NCI-H1436 treated with DMSO at 0.1 percent for 48 hours (cell line): ENCODE measurements at places on chromosomes 11 and 22.
A peak's percentile ranks its signal among the peaks of the same experiment; 100 is the strongest.

- no peak for DNase-seq
These were observed 15.4 kb downstream of the P2RY6 start for GRCh38 chr11:73287400-73288101.

DNA sequence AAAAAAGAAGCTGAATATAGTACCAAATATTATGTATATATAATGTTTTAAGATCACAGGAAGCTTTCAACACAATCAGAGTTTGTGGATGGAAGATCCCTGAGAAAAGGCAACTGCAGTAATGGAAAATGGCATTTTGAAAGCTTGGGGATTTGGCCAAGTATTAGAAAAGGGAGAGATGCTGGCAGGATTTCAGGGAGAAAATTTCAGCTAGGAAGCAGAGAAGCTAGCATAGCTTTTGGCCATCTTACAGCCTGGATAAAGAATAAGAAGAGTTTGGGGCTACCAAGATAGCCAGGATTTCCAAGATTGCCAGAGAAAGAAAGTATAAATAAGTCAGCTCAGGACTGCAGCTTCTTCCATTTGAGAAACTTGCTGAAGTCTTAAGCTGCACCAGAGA, 440.8 kb upstream of the LUZP2 start:
- DNase-seq, result no peak

GRCh38 chr11:113262594-113262993, 51.8 kb upstream of the TTC12 start:
- no peak for DNase-seq

DNA sequence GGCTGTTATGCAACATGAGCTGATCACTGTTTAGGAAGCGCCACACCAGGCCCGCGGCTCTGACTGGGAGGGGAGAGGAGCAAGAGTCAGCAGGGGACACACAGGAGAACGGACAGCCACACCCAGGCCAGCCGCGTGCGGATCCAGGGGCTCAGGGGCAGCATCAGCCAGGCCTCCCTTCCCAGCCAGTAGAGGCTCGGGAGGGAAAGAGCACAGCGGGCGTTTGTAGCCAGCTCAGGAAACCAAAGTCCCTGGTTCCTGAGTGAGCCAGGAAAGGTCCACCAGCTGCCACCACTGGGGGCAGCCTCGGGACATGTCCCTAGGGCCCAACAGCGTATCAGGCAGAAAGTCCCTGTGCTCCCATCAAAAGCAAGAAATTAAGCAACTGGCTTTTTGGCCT, 71.8 kb upstream of the PITPNB start:
- no peak for DNase-seq

- DNase-seq, result no peak
These were observed 360.3 kb downstream of the TENM4 start for GRCh38 chr11:79080551-79080950.

DNA sequence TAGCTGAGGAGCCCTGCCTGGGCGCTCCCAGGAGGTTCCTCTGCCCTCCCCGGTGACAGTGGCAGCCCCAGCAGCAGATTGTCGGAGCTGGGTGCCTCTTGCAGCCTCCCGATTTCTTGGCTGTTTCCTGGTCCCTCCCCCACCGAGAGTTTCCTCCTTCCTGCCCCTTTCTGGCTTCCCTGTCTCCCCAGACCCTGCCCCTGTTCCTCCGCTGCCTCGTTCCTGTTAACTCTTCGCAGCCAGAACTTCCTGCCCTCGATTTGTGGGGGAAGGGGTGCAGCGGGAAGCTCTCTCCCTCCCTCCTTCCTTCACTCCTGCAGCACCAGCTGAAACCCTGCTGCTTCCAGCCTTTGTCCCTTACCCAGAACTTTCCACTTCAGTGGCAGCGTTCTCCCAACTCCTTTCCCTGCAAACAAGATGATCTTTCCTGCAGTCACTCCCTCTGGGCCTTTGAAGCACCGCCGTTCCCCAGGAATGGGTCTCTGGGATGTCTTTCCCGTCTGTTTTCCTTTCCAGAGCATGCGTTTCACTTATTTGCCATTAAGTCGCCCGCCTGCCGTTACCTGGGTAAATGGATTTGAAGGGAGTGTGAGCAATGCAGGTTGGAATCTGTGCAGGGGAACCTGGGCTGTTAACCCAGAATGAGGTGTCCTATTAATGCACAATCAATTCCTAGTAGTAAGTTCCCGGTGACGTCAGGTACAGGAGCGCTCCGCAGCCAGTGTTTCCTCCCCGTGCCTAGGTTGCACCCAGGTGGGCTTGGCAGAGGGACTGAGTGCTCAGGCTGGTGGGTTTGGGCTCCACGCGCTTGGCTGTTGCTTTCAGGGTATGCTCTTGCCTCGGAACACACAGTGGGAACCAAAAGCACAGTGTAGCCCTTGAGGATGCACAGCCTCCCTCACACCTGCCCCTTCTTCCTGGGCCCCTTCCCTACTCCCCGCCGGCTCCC, 4.3 kb downstream of the GRK2 start:
- no peak for DNase-seq

DNA sequence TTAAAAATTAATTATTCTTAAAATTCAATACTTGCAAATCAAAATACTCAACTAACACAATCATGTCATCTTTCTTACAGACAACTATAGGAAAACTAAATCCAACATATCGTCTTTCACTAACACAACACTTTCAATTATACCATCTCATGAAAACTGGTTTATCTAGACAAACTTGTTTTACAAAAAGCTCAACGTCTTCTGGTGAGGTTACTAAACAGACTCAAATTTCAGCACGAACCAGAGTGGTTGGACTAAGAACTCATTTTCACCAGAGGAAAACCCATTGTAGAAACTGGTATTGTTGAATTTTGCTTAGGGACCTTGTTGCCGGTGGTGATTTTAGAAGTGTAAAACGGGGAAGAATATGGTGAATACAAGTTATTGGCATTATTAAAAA, 52.2 kb downstream of the NUP98 start:
- no peak for DNase-seq

- DNase-seq, result no peak
These were observed 12.1 kb downstream of the LRFN4 start for GRCh38 chr11:66868726-66869566.

DNA sequence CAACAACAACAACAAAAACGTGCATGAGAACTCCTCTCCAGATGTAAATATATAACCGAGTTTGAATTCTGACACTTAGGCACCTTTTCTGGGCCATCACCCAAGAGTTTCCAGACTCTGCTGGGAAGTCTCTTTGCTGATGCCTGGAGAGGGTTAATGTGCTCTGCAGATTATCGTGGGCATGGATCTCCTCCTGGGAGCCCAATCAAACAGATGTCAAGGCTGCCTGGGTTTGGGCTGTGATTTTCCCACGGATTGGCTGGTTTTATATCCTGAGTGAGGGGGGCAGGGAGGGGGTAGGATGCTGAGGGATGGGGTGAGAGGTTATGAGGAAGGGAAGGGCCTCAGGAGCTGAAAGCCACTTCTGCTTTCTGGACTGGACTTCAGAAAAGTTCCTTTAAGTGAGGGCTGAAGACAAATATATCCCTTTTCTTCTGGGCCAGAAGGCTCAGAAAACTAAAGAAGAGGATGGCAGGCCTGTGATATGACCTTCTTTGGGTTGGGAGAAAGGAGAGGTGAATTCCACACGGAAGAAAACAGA, 4.2 kb downstream of the ELF5 start:
- DNase-seq, result no peak

DNA sequence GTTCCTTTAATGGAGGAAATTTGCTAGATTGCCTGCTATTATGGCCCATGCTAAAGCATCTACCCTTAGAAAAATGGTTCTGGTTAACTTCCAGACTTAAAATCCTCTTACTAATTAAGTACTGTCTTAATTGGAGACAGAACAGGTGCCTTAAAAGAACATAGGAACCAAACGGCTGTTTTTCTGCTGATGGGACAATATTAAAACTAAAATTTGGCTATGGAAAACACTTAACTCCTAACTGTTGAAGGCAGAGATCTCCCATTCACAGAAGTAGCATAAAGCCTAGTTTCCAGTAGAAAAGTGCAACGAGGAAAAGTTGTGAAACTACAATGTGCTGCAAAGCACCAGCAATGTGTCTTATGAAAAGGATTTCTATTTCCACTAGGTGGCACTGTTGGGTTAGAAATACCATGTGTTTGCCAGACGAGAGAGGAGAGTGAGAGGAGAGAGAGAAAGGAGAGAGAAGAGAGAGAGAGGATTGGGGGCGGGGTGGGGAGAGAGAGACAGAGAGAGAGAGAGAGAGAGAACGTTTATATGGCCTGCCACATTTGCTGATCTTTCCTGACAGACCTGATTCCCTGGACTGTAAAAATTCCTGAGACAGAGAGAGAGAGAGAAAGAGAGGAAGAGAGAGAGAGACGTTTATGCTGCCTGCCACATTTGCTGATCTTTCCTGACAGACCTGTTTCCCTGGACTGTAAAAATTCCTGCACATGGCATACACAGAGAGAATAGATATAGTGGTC, 51.5 kb downstream of the FAM181B start:
- no peak for DNase-seq

DNA sequence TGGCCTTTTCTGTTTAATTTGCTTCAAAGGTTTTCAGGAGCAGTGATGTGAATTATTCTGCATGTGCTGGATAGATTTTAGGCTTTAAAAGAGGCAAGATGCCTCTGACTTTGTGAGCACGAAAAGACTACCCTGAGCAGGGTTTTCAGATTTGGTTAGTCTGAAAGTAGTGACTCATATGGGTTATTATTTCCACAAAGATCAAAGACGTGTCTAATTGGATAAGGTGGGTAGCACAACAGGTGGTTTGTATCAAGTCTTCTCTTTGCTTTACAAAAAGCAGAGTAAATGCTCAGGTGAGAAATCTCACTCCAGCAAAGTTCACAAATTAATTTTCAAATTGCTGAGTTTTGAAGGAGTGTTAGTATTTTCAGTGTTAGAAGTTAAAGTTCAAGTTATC, 37.6 kb upstream of the DBX1 start:
- no peak for DNase-seq

DNA sequence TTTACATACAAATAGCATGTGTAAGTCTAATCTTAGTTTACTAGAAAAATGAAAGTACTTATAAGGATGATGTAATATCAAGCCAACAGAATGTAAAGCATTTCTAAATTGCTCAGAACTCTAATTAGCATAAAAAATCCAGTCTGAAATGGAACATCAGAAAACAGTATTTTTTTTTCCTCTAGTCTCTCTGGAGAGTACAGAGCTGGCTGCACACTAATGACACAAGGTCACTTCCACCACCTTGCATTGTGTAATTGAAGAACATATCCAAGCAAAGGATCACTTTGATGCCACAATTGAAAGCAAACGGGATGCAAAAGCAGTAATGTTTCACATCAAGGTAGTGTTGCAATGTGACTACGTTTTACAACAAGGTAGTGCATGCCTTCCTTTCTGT, 548.0 kb upstream of the LUZP2 start:
- DNase-seq, result no peak

GRCh38 chr22:38869663-38870062, 2.4 kb downstream of the CBX6 start:
- no peak for DNase-seq

GRCh38 chr11:24754406-24754805, 257.6 kb downstream of the LUZP2 start:
- DNase-seq, result no peak

- DNase-seq, result no peak
These were observed 543 bp upstream of the AP2A2 start for GRCh38 chr11:925158-925495.

DNA sequence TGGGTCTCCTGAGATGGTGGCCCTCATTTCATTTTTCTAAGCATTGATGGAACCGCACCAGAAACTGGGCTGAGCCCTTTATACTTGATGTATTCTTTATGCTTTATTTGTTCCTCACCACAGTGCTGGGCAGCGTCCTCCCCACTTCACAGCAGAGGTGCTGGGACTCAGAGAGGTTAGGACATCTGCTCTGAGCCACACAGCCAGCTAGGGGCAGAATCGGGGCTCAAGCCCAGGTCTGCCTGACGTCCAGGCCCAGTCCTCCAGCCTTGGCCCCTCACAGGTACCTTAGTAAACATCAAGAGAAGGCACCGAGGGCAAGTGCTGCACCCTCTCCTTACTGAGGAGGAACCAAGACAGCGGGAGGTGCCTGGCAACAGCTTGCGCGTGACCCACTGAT, 20.2 kb upstream of the SHISAL1 start:
- no peak for DNase-seq

DNA sequence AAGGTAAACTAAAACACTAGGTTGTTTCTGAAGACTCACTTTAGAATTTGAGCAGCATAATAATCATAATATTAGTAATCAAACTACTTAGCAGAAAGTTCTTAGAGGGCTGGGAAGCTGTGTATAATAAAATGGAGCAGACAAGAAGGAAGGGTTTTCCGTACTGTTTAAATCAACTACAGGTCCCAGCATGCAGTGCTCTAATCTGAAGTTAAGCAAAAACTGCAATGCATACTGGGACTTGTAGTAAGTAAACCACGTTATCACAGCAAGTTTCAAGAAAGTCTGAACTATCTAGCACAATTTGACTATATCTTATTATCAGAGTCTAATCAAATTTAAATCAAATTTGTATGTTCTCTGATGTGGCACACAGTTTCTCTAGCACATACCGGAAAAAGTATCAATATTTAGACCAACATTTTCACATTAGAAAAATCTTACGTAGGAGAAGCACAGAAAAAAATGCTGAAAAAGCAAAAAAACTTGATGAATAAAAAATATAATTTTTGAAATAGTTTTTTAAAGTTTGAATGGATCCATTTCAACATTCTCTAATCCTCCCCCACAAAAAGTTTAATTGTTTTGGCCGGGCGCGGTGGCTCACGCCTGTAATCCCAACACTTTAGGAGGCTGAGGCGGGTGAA, 8.2 kb downstream of the PHF21A start:
- DNase-seq, result no peak

- DNase-seq, result no peak
These were observed 16.1 kb downstream of the XRRA1 start for GRCh38 chr11:74932797-74933196.

GRCh38 chr11:2193099-2193887, 21.7 kb upstream of the TH start:
- DNase-seq, result no peak

DNA sequence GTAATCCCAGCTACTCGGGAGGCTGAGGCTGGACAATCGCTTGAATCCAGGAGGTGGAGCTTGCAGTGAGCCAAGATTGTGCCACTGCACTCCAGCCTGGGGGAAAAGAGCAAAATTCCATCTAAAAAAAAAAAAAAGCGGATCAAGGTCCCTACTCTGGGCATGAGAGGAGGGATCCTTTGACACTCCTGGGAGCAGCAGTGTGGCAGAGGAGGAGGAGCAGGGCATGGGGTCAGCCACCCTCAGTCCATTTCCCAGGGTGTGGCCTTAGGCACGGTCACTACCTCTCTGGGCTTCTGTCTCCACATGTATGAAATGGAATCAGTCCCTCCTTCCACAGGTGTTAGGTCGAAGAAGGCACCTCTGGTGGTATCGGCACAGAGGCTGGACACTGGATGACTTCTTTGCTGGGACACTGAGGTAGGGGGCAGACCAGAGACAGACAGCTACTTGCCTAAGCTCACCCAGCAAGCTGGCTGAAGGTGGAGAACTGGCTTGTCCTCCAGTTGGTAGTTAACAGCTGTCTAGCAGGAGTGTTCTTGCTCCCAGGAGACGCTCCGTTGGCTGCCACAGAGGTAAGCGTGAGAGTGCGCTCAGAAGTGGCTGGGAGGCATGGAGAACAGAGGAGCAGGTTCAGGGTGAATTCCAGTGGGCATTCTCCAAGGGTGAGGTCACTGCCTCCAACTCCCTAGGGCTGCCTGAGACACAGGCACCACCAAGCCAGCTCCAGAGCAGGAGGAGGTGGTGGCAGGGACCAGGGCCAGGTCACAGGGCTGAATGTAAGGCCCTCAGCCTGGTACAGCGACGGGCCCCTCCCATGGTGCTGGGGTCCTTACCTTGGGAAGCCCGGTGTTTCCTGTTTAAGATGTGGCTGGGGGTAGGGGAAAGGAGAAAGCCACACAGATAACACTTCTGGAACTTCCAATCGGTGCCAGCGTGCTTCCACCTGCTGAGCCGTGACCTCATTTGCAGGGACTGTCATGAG, 19.5 kb downstream of the TXN2 start:
- DNase-seq, result peak; percentile 30

- DNase-seq, result peak; percentile 53
These were observed 85.9 kb upstream of the SLC25A18 start for GRCh38 chr22:17477391-17477833.
